ENCODE measurements at places on chromosomes 2 and 18.

GRCh38 chr2:35931626-35932025 is 424.0 kb upstream of the CRIM1 start:
- DNase-seq: no peak

DNA sequence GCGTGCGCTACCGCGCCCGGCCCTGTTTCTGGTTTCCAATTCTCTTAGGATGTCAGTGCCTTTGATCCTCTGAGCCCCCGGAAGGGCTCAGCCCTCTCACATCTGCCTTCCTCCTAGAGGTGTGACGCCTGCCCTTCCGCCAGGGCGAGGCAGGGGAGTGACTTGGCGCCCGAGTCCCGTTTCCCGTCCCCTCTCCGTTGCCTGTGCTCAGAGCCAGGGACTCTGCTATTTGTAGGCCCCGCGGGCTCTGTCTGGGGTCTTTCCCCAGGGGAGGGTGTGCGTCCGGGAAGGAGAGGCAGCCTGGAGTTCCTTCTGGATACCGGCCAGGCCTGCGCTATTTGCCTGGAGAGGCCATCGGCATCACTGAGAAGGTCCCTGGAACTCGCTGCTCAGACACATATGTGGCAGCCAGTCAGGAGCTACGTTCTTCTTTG is 103.7 kb upstream of the TAF1B start:
- no peak for DNase-seq

DNA sequence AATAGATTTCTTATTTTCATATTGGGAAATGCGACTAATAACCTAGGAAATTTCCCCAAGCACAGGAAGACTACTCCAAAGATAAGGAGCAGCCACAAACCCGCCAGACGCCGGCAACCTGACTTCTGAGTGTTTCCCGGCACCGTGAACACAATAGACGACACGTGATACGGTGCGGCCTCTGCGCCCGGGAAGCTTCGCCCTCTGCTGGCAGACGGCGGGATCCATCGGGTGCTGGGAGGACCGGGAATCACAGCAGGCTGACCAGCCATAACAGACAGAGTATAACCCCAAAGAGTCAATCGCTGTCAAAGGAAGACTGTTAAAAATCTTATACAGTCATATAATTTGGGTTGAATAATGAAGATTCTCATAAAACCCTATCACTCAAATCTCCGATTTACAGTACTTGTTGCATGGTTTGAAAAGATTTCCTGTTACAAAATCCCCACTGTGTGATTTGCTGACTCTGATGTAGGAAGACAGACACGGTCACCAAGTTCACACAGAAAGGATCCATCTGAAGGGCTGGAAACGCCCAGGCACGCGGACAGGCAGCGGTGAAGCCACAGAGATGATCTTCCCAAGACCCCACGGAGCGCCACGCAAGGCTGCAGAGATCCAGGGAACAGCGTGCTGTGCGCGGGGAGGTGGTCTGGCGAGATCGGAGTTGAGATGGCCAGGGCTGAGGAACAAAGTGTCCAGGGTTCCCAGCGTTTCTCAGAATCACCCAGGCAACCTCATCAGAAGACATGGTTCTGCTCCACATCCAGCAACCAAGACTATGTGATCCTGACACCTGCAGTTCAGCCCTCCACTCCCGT is 73.8 kb downstream of the EIPR1 start:
- DNase-seq: peak; percentile 76

- DNase-seq: no peak
Measured at GRCh38 chr2:23709311-23709710, 217.6 kb downstream of the ATAD2B start.

DNA sequence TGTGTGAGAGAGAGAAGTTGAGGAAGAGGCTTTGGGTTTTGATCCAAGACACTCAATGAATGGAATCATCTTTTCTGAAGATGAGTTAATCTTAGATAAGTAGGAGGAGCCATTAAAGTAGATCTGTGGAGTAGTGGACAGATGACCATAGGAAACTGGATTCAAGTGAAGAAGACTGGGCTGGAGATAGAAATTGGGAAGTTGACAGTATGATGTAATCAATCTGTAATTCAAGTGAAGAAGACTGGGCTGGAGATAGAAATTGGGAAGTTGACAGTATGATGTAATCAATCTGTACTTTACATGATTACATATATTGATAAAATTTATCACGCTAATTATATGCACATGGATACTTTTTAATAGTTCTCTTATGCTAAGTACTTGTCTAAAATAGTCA is 92.8 kb downstream of the PHLPP1 start:
- DNase-seq: no peak

- no peak for DNase-seq
Measured at GRCh38 chr2:3604207-3604877, 9.4 kb downstream of the COLEC11 start.

DNA sequence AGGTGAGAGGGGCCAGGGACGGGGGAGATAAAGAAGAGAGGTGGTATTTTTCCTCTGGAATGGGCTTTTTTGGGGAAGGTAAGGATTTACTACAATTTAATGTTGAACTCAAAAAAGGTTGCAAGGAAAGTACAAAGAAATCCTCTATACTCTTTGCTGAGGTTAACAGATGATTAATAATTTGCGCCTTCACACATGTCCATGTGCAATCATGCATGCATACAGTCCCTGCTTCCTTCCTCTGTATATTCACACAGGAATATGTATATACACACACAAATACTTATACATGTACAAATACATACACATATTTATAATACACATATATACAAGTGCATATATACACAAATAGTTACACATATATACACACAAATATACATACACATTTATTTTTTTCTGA is 193.4 kb downstream of the NBAS start:
- DNase-seq: no peak

DNA sequence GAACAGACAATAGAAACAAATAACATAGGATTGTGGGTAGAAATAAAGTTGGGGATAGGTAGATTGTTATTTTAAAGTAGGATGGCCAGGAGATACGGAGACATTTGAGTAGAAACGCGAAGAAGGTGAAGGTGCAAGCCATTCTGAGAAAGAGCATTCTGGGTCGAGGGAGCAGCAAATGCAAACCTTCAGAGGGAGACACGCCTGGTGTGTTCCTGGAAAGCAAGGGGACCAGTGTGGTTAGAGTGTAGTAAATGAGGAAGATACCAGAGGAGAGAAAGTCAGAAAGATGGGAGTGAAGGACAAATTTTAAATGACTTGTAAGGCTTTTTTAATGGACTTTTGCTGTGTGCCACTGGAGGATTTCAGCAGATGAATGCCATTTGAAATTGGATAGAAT is 1.7 kb downstream of the CYP20A1 start:
- no peak for DNase-seq

DNA sequence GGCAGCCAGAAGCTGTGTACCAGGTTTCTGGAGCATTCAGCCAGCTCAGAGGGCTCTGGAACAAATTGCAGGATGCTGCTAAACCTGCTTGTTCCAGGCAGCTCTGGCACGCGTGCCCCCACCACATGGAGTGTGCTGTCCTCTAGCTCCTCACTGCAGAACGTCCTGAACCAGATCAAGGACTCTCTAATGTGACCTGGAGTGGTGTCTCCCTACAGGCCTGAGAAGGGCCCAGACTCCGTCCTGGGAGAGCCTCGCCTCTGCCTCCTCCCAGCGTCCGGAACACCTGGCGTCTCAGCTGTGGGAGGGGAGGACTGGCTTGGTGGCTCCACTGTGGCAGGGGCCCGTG is 115.6 kb upstream of the GPC1 start:
- DNase-seq: no peak

- peak; percentile 18 for DNase-seq
Measured at GRCh38 chr18:69528435-69528834, 127.7 kb downstream of the DOK6 start.

GRCh38 chr2:237535385-237536082 is 30.8 kb upstream of the PRLH start:
- no peak for DNase-seq

All from H4 (cell line).